GM19239 (cell line): ENCODE measurements at places on chromosomes 7 and 10.

GRCh38 chr7:74222851-74223710 lies 13.3 kb downstream of the LAT2 start:
- DNase-seq = no peak

- no peak for DNase-seq
Measured at GRCh38 chr10:7967035-7967434, 87.5 kb upstream of the GATA3 start.

- DNase-seq = no peak
Measured at GRCh38 chr10:119396008-119396708, 146.4 kb downstream of the RGS10 start.

DNA sequence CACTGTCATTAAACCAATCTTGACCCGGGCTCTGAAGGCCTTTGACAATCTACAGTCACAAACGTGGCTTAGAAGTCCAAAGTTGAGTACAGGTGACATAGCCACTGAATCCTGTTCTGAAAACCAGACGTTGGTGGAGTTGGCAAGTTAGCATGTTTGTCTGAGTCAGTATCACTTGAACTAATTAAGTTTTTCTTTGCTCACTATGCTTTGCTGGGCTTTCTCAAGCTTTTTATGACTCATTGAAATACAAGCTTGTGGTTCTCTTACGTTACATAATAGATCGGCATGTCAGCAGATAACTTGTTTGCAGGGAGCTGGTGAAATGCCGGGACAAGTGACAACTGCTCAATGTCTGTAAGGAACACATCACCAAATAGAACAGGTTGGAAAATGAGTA lies 53.8 kb downstream of the ARL5B start:
- no peak for DNase-seq

DNA sequence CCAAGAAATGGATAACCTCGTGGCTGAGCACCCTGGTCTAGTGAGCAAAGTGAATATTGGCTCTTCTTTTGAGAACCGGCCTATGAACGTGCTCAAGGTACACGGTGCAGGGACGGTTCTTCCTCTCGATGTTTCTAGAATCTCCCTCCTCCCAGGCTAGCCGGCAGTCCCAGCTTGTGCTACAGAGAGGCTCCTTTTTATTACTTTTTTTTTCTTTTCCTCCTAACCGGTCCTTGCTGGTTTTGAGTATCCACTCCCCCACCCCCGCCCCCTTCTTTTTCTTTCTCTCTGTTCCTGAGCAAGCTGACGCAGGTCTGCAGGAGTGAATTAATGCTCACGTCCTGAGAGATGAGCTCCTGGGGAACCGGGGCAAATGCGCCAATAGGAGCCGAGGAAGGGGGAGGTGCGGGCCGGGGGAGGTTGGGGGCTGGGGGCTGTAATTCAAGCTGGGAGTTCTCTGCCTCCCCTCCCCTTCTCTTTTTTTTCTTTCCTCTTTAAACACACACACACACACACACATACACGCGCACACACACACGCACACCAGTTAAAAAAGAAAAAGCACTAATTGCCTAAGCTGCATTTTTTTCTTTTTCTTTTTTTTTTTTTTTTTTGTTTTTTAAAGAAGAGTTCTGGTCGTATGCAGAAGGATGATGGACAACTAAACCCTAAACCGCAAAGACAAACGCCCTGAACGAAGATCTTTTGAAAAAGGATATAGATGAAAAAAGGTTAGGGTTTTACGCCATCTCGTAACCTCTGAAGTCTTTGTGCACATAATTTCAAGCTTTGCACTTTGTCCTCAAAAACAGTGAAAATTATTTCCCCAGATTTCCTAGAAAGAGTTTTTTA lies 6.6 kb downstream of the CPA2 start:
- no peak for DNase-seq

DNA sequence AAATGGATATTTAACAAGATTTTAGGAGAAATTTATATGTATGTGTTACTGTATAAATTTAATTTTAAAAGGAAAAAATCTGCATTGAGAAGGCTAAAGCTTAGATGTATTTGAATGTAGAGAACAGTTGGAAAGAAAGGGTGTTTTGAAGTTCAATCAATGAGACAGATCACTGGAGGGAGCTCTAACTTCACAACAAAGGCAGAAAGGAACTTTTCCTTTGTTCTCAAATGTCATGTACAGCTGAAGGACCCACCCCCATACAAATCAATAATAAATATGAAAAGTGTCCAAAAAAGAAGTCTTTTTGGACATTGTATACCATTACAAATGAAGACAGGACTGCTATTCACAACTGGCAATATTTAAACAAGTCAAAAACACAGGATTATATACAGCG lies 403.4 kb downstream of the DNAJB9 start:
- DNase-seq = no peak

DNA sequence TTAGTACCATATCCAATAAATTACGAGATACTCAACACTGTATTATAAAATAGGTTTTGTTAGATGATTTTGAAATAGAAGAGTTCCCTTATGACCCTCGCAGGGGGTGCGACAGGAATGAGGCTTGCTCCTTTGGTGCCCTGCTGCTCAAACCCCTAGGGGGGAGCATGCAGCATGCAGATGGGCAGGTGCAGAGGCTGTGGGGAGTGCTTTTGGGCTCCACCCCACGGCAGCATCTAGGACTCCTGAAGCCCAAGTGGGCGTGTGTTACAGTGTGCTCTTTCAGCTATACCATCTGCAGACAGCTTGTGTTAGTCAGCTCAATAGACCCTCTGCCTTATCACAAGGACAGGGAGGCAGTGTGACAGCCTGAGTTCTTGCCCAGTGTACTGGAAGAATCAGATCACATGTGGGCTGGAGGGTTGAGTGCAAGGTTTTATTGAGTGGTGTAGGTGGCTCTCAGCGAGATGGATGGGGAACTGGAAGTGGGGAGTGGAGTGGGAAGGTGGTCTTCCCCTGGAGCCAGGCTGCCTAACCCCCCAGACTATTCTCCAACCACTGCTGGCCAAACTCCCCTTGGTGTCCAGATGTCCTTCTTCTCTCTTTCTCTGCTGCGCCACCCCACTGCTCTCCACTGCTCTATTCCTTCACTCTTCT lies 3.1 kb upstream of the MRC1 start:
- DNase-seq = no peak

DNA sequence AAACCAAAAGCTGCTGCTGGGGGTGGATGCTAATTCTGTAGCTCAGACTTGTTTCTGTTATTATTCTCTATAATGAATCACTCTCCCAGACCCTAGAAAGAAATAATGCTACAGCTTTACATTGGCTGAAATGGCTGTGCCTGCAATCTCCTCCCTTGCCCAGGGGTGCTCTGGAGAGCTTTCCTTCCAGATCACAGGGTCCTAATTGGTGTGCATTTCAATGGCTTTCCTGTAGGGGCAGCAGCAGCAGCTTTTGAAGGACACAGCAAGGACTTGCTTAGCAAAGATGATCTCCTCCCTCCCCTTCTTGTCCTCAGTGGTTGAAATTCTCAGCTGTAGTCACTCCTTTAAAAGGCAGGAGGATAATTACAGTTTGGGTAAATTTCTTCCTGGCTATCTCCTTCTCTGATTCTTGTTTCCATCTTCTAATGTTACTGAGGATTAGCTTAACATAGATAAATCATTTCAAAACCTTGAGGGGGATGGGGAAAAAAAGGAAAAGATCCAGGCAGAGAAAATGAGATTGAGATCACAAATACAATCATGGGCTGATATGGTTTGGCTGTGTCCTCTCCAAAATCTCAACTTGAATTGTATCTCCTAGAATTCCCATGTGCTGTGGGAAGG lies 120.2 kb upstream of the CTTNBP2 start:
- peak; percentile 6 for DNase-seq

- DNase-seq = no peak
Measured at GRCh38 chr7:18369011-18369410, 126.5 kb upstream of the HDAC9 start.
